ENCODE measurements at places on chromosomes 16 and 17.

GRCh38 chr16:26134588-26134987 is 442.8 kb downstream of the HS3ST4 start:
- no peak for DNase-seq

GRCh38 chr16:85986931-85987749 is 88.2 kb downstream of the IRF8 start:
- peak; percentile 19 for DNase-seq

- DNase-seq: no peak
Observed at GRCh38 chr17:39667945-39668924, at the start of gene PNMT. Gene PNMT (plus strand): TSS chr17:39668453. CDS start chr17:39668476, 23 bp downstream.

GRCh38 chr16:15873301-15873700 is 15.1 kb downstream of the CEP20 start:
- DNase-seq: no peak

- DNase-seq: no peak
Observed at GRCh38 chr17:12887088-12887487, 97.8 kb downstream of the ARHGAP44 start.

GRCh38 chr16:53502331-53503269 is at the start of gene AKTIP:
Gene AKTIP (minus strand): TSS chr16:53503209. CDS start chr16:53500259, 2,950 bp downstream.
- no peak for DNase-seq

- peak; percentile 43 for DNase-seq
Observed at GRCh38 chr16:48613061-48613957, 3.3 kb upstream of the N4BP1 start.

DNA sequence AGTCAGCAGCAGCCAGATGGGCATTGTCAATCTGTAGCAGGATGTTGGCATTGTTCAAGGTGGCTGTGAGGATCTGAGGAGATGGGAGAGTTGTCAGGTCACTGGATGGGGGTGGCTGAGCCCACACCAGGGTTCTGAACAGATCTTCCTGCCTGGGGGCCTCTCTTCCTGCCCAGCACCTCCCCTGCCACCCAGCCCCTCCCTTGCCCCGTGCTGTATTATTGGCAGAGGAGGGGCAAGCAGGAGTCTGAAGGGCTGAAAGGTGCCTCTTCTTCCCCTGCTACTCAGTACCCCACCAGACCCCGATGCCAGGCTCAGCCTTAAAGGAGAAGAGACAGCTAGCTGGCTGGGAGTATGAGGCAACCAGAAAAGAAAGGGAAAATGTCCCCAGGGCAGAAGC is 93.0 kb downstream of the GOSR1 start:
- DNase-seq: no peak

All from stimulated activated CD8-positive, alpha-beta memory T cell treated with anti-CD3 and anti-CD28 coated beads, Interleukin-7, amount 100 ng/mL, for 4 hours (primary cell).